RWPE2 (cell line): ENCODE measurements at places on chromosomes 5 and 9.

DNA sequence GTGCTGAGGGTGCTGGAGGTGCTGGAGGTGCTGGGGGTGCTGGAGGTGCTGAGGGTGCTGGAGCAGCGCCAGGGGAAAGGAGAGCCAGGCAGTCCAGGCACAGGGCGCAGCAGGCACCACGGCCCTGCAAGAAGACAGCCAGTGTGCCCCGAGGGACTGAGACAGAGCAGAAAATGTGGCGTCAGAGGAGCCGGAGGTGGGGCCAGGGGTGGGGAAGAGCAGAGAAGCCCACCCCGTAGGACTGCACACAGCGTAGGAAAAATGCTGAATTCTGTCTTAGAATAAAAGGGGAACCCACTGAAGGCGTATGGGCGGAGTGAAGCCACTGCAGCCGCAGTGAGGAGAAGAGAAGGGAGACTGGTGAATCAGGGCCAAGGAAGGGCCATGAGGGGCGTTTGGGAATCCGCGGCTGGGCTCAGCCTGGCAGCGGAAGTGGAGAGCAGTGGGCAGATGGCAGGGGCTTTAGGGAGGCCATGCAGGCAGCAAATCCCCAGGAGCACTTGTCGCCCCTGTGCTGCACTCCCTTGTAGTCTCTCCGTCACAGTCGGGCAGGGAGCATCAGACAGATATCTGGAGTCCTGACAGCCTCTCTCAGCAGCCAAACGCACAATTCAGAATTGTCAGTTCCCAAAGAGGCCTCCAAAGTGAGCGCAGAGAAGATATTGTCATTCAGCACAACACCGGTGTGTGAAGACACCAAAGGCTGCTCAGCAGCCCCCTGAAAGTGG, 35.9 kb upstream of the LECT2 start:
- DNase-seq, result no peak

- DNase-seq, result peak; percentile 94
Measured at GRCh38 chr5:141681695-141682641, at the start of gene ARAP3. ARAP3 (minus strand) TSS chr5:141682230; CDS start chr5:141680486, 1,744 bp downstream.

DNA sequence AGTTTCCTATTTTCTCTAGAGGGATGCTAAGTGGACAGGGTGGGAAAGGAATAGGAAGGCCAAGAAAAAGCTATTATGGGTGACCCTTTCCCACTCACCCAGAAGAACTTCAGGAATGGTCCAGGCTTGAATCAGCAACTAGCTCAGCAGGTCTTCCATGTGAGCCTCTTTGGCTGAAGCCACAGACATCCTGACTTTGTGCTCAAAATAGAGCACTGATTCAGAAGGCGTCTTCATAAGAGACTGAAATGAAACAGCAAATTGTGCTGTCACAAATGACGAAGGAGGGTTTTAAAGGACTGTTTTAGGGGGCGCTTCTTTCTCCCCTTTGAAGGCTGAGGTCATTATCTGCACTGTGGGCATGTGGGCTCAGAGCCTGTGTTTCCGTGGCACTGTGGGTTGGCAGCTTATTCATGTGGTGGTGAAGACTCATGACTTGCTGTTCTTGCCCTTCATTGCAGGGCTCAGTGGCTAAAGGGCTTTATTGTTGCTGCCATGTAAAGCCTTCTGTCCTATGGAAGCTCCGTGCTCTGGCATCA, 65.8 kb upstream of the NFIL3 start:
- DNase-seq, result no peak

DNA sequence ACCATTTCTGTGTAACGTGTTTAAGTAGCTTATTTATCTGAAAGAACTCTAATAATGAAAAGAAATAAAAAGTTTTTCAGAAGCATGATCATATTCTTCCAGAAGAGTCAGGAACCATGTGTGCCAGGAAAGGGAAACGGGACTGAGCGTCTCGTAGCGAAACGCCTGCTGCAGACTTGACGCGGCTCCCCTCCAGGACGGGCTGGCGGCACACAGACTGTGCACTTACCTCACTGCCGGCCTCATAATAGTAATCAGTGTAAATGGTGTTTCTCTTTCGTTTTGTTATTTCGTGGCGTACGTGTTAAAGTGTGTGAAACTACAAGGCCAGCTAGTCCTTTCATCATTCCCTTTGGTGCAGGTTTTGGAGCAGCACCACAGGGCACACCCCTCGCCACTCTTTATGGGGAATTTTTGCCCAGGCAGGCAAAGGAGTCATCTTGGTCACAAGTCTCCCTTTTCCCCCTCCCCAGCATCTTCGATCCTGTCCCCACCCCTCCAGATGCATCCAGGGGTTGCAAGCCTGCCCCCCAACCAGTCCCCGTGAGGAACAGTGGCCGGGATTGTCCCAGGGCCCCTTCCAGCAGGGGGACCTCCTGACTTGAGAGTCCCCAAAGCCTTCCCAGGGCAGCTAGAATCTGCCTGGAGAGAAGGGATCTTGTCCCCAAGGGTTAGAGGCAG, 233.1 kb downstream of the FANCC start:
- DNase-seq, result no peak

DNA sequence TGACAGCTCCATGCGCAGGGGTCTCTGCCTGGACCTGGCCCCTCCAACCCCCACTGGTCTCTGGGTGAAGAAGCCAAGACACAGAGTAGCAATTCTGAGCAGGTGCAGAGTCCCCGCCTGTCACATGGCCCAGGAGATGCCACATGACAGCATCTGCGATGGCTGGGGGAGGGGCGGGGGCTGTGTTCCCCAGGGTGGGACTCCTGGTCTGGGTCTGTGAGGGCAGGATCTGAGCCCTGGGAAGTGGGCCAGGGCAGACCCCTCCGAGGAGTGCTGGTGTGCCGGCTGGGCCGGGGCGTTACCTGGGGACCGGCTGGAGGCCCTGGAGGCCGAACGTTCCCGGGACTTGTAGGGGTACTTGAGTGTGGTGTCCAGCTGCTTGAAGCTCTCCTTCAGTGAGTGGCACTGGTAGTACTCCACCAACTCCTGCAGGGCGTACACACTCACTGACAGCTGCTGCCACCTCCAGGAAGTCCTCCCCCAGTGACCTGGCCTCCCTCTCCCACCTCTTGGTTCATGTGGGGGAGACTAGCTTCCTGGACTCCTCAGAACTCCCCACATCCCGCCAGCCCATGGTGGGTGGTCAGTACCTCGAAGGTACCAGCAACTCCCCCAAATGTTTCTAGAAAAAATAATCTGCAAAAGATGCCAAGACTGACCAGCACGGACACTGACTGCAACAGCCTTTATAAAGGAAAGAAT, 32.1 kb upstream of the SARDH start:
- peak; percentile 26 for DNase-seq

DNA sequence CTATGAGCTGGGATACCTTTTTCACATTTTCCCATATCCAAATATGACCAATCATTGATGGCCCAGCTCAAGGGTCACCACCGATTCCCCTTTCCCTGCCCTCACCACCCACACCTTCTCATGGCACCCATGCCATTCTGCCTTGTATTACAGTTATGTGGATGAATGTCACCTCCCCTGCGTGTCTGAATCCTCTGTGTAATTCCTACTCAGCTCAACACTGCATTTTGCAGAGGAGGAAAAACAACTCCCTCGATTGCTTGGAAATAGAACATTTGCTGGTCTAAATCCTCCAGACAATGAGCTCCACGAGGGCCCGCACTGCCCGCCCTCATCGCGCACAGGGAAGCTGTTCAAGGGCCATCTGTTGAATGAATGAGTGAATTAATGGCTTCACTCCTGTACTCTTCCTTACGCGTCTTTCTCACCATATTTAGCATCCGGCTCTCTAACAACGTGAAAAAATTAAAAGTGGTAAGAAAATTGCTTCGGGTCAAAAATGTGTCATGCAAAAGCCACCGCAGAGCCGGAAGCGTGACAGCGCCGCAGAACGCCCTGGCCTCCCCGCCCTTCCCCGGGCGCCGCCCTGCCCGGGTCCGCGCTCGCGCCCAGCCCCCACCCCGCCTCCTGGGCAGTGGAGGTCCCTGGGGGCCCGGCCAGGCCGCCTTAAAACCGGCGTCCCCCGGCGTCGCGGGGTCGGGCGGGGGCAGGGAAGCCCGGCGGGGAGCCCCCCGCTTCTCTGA, 704 bp downstream of the SUSD1 start:
- no peak for DNase-seq

DNA sequence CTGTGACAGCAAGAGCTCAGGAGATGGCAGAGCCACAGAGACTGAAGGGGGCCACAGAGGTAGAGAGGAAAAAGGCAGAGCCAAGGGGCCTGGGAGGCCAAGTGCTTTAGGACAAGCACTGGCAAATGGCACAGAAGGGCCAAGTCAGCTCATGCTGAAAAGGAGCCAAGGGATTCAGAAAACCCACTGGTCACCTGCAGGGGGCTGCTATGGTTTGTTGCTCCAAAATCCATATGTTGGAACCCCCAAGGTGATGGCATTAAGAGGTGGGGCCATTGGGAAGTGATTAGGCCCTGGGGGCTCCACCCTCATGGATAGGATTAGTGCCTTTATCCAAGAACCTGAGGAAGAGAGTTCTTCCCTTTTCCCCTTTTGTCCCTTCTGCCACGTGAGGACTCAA, 165.4 kb downstream of the ARSB start:
- DNase-seq, result no peak

DNA sequence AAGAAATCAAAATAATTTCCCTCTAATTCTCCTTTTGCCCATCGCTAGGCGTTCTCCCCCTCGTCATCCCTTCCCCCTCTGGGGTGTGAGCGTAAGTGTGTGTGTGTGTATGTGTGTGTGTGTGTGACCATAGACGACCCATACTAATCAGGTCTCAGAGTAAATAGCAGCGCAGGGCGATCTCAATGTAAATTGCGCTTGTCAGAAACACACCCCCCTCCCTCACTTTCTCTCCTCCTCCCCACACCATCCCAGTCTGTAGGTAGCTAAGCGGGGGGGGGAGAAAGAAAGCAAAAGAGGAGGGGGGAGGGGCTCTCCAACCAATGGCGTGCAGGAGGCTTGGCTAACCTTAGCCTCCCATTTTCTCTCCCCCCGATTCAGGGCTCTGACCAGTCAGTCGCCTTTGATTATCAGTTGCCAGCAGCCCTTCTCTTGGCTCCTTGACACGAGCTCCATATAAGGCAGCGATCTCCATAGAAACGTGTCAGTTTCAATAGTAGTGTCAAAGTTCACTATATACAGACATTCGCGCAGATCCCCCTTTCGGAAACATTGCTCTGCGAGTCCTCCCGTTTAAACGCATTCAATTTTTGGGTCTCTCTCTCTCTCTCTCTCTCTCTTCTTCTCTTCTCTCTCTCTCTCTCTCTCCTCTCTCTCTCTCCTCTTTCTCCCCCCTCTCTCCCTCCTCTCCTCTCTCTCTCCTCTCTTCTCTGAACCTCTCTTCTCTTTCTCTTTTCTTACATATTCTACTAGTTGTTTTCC, at the start of gene NR2F1:
TSS of gene NR2F1 (plus strand) at position 546 of the 762 bp plus-strand sequence. CDS start 1,802 bp downstream, outside the sequence.
- DNase-seq, result no peak

DNA sequence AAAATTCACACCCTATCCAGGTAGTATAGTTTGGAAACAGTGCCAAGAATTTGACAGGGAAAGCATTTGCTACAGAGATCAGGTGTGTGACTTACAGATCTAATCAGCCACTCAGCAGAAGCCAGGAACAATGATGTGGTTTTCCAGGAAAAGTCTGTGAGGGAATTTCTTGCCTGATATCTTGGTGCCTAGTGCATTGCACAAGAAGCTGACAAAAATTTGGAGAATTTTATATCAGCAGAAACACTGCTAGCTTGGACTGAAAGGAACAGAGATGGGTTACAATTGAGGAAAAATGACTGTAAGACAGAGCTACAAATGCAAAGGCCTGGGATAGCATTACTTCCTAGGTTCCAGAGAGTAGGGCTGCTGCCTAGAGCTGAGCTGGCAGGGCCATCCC, 658.1 kb upstream of the CHD1 start:
- no peak for DNase-seq

DNA sequence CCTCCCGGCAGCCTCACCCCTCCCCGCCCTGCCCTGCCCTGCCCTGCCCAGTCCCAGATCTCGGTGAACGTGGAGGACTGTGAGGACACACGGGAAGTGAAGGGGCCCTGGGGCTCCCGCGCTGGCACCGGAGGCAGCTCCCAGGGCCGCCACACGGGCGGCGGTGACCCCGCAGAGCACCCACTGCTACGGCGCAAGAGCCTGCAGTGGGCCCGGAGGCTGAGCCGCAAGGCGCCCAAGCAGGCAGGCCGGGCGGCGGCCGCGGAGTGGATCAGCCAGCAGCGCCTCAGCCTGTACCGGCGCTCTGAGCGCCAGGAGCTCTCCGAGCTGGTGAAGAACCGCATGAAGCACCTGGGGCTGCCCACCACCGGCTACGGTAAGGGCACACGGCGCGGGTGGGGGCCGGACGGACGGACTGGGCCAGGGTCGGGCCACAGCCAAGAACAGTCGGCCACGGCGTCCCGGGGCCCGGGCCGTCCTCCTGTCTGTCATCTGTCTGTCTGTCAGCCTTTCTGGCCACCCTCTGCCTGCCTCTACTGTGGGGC, 84.2 kb downstream of the KCNT1 start:
- no peak for DNase-seq

DNA sequence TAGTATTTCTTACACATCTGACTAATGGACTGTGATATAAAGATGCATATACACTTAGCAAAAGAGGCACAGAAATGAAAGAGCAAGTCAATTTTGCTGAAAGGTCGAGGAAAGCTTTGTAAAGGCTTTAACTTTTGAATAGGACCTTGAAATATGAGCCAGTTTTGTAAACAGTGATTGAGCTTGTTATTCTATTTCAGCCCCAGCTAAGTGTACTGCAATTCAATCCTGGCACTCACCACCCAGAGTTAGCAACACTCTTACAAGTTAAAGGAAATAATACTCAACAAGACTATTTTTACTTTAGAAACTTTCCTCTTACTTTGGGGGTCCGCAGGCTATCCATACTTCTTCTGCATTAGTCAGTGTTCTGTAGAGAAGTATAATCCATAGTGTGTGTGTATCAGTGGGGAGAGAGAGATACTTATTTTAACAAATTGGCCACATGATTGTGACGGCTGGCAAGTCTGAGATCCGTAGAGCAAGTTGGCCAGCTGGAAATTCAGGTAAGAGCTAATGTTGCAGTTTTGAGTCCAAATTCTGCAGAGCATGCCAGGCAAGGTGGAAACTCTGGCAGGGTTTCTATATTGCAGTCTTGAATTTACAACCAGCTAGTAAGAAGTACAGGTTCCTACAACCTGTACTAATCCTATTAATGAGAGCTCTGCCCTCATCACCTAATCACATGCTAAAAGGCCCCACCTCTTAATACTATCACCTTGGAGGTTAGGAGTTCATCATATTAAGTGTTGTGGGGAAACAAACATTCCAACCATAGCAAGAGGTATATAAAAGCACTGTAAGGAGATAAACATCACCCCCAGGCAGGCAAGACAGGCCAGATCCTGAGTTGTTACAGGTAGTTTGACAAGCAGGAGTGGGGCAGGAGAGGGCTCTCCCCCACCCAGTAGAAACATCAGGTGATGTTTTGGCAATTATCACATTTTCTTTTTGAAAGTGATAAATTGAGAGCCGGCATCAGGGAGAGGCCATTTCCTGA, 33.6 kb downstream of the IL7R start:
- DNase-seq, result no peak

- no peak for DNase-seq
Measured at GRCh38 chr5:111779260-111779921, 22.4 kb upstream of the NREP start.
